ENCODE measurements at places on chromosomes 11 and 22. TPM values are rescaled to one million over a fixed set of nuclear protein-coding genes. Genes with fewer than 3 reads are reported as not detected.

DNA sequence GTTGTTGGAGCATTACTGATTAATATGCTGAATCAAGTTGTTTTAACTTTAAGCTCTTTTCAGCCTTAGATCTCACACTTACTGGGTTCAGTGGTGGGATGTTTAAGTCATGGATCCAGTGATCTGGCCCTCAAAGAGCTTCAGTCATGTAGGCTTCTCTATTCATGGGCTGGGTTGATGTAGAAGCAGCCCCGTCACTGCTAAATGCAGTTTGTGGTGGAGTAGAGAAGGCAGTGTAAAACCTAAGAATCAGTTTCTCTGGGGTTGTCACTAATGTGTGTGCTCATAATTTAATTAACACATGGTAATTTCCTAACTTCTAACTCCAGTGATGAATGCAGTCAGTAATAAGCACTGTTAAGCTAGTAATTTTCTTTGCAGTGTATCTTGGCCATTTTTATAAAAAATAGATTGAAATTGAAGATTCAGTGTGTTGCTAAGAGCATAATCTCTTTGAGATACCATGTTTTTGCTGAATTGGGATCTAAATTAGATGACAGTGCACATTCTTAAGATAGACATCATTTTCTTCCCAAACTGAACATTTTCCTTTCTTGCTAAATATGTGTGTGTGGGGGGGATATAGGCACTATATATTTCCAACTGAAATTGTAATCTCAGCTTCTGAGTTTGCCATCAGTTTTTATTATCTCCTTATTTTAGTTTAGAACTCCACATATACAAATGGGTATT is 9.0 kb downstream of the SPCS2 start:
- H3K4me1 ChIP-seq, result no peaks in the 10 kb centered on the region
- no peak overlapping the region for H3K4me3 ChIP-seq
- no peak overlapping the region for H3K27ac ChIP-seq
- no peaks in the 10 kb centered on the region for H3K27me3 ChIP-seq
- DNase-seq, result no peak

DNA sequence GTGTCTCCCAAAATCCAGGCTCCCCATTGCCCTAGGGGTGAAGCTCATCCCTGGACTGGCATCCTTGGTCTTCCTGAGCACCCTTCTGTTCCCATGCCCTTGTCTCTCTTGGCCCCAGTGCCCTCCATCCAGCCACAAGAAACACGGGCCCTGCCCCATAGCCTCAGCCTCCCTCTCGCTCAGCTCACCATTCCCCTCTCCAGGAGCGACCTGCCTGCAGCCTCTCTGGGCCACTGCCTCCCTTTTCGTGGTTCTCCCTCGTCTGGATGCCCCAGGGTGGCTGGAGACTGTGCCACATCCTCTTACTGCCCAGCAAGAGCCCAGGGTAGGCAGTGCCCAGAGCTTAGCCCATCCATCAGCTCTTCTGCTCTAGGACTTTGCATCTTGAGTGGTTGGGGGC is 532.1 kb downstream of the TBC1D22A start:
- H3K4me1 ChIP-seq, result no peaks in the 10 kb centered on the region
- H3K27ac ChIP-seq, result no peak overlapping the region
- H3K4me3 ChIP-seq, result no peak overlapping the region

- no peak overlapping the region for H3K27ac ChIP-seq
- no peak for DNase-seq
- H3K36me3 ChIP-seq, result no peaks in the 10 kb centered on the region
- no peak overlapping the region for H3K4me3 ChIP-seq
- no peaks in the 10 kb centered on the region for H3K4me1 ChIP-seq
Measured at GRCh38 chr22:33539902-33540751, 380.1 kb downstream of the LARGE1 start.

- peaks cover 11% of the 10 kb centered on the region for H3K4me1 ChIP-seq
- H3K4me3 ChIP-seq, result no peak overlapping the region
Measured at GRCh38 chr11:6402561-6402981, 12.3 kb downstream of the SMPD1 start.

HOATZ gene
- total RNA-seq, result not detected

DNA sequence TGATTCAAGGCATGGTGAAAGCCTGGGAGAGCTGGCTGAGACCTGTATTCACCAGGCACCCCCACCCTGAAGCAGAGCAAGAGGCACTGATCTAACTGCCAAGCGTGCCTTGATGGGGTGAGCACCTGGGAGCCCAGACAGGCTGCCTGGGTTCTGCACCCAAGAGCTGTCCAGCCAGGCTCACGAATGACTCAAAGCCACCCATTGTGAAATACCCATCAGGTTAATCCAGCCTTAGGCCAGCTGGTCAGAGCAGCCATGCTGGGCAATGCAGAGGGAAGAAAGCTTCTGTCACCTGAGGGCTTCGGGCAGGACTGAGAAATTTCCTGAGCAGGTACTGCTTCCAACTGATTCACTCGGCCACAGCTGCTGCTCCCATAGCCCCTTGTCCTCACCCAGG is 22.1 kb downstream of the THOC5 start:
- no peak overlapping the region for H3K27ac ChIP-seq
- no peak for DNase-seq
- H3K4me3 ChIP-seq, result no peak overlapping the region
- H3K36me3 ChIP-seq, result peaks cover 12% of the 10 kb centered on the region

FXYD6 gene
- 44.6 TPM for total RNA-seq

GRCh38 chr22:22666307-22667091 is 22.1 kb downstream of the GGTLC2 start:
- peaks cover 44% of the 10 kb centered on the region for H3K27me3 ChIP-seq
- H3K4me3 ChIP-seq, result no peak overlapping the region
- H3K36me3 ChIP-seq, result no peaks in the 10 kb centered on the region
- H3K27ac ChIP-seq, result no peak overlapping the region
- H3K4me1 ChIP-seq, result no peaks in the 10 kb centered on the region

KDM4D gene
- 1.5 TPM for total RNA-seq

DNA sequence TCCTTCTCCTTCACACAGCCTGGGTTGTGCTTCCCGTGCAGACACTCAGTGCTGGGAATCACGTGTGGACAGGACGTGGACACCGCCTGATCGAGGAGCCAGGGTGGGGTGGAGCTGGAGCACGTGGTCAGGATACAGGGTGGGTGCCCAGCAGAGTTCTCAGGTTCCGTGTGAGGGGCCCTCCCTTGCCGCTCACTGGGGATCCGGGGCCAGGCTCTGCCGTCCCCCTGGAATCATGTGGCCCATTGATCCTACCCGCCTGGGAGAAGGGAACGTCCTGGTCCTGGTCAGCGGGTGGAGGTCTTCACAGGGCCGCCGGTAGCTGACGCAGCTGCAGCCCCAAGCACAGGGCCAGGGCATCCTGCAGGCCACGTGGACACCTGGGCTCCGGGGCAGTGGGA is 397.7 kb downstream of the TBC1D22A start:
- no peaks in the 10 kb centered on the region for H3K27me3 ChIP-seq
- H3K36me3 ChIP-seq, result peaks cover 6% of the 10 kb centered on the region
- no peak overlapping the region for H3K27ac ChIP-seq
- H3K4me3 ChIP-seq, result no peak overlapping the region
- no peak for DNase-seq

DNA sequence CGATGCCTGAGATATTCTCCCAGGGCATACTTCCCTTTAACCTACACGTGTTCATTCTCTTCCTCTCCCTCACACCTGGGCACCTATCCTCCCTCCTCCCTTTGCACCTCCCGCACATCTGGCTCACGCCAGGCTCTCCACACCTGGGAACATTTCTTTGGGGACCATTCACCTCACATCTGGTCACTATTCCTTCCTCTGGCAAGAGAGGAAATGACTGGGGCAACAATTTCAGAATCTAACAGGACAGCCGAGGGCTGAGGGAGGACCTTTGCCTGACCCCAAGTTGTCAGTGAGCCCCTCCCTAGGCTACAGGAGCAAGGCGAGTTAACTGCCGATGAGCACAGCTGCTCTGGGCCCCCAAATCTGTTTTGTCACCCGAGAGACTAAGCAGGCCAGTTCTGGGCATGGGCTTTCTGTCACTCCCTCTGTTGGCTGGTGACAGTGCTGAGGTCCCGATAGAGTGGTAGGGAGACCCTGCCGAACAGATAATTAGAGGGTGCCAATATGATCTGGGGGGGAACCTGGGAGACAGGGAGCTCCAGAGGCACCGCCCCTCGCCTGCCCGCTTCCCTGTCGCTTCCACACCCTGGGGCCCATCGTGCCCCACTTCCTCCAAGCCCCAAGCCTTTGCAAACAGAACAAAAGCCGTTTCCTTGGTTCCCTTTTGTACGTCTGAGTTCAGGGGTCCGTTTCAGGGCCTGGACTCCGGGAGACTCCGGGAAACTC is 45.6 kb downstream of the EIF3F start:
- no peaks in the 10 kb centered on the region for H3K27me3 ChIP-seq
- no peak for DNase-seq
- no peaks in the 10 kb centered on the region for H3K36me3 ChIP-seq
- no peak overlapping the region for H3K27ac ChIP-seq

DNA sequence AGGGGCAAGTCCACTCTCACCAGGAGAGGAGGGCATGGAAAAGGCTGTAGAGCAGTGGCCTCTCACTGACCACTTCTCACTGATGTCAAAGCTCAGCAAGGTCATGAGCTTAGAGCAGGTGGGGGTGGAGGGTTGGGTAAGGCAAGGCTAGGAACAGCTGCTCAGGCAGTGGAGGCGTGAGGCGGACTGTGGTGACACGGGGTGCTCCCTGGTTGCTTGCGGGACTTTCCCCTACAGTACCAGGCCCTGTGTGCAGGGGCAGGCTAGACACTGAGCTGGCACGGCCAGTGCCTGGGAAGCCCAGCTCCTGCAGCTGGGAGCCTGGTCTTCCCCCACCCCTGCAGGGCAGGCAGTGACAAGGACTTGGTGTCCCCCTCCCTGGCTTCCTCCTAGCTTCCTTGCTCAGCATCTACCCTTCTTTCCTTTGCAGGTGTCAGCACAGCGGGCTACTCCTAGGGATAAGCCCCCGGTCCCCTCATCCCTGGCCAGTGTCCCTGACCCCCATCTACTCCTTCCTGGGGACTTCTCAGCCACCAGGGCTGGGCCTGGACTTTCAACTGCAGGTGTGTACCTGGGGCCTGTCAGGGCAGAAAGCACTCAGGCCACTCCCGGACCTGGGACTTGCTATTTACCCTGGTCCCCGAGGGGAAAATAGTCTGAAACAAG is 45.6 kb downstream of the PISD start:
- H3K27me3 ChIP-seq, result no peaks in the 10 kb centered on the region
- H3K27ac ChIP-seq, result no peak overlapping the region
- no peak for DNase-seq
- no peak overlapping the region for H3K4me3 ChIP-seq
- peaks cover 2% of the 10 kb centered on the region for H3K36me3 ChIP-seq

RTN4RL2 gene
- total RNA-seq, result 23.7 TPM

- H3K27me3 ChIP-seq, result no peaks in the 10 kb centered on the region
- H3K4me3 ChIP-seq, result no peak overlapping the region
- no peak overlapping the region for H3K27ac ChIP-seq
- peaks cover 4% of the 10 kb centered on the region for H3K4me1 ChIP-seq
- DNase-seq, result no peak
Measured at GRCh38 chr22:42994917-42995562, 19.9 kb downstream of the PACSIN2 start.

GRCh38 chr11:94787801-94788200 is 19.6 kb downstream of the AMOTL1 start:
- no peak overlapping the region for H3K27ac ChIP-seq
- H3K4me1 ChIP-seq, result peaks cover 5% of the 10 kb centered on the region

TBX10 gene
- total RNA-seq, result not detected

- no peaks in the 10 kb centered on the region for H3K4me1 ChIP-seq
- no peaks in the 10 kb centered on the region for H3K36me3 ChIP-seq
- H3K27ac ChIP-seq, result no peak overlapping the region
Measured at GRCh38 chr11:13786688-13787087, 118.2 kb downstream of the FAR1 start.

DNA sequence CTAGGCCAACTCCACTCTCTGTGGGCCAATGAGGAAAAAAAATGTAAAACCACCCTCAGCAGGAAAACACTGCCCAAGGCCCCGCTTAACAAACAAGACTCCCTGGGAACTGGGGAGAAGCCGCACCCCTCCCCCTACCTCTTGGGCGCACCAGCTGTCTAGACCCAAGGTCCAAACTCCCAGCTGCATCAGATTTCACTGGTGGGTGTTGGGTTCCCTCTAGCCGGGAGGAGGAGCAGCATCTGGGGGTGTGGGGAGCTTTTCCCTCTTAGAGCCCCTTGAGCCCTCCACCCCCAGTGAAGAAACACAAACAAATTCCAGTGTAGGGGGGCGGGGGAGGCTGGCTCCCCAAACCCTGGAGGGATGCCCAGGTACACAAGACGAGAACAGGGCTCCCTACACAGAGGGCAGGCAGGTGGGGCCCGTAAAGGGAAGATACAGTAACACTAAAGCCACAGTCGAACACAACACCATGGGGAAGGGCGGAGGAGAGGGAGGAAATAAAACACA is 64.9 kb downstream of the NECTIN1 start:
- no peak overlapping the region for H3K4me3 ChIP-seq
- H3K36me3 ChIP-seq, result peaks cover 6% of the 10 kb centered on the region
- no peaks in the 10 kb centered on the region for H3K27me3 ChIP-seq

All from H1 (cell line).